ENCODE measurements at places on chromosomes 12 and 14.

DNA sequence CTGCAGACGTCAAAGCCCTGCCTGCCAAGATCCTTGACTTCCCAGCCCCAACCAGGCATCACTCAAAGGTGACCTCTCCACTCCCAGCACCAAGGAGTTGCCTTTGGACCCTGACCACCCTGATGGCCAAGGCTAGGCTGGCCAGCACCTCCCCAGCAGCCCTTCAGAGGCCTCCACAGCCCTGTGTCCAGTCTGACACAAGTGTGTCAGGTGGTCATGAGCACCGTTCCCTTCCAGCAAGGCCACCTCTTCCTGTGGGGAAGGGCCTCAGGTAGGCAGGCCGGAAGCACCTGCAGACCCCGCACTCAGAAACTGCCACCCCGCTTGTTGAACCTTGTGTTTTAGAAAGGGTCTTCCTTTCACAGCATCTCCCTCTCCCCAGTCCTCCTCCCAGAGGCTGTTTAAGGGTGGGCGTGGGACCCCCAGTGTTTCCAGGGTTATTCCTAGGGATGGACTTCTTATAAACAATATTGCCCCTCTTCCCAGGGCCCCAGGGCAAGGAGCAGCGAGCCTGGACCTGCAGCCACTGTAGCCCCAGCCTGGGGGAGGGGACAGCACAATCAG, 13.2 kb upstream of the INF2 start:
- no peak for DNase-seq

DNA sequence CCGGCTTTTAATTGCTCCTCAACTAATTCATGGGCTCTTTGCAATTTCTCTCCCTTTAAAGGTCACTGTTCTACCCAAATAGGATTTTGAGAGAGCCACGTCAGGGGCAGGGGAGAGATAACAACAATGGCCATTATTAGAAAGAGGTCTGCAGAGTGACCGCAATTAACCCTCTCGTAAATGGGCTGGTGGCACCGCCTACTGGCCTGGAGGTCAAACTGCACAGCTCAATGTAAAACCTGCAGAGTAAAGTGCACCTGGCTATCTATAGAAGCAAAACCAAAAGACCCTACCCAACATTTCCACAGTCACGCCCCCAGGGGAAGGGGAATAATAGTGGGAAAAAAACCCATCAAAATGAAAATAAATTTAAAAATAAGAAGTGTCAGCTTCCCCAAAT, 21.6 kb upstream of the CLEC4E start:
- DNase-seq: no peak

DNA sequence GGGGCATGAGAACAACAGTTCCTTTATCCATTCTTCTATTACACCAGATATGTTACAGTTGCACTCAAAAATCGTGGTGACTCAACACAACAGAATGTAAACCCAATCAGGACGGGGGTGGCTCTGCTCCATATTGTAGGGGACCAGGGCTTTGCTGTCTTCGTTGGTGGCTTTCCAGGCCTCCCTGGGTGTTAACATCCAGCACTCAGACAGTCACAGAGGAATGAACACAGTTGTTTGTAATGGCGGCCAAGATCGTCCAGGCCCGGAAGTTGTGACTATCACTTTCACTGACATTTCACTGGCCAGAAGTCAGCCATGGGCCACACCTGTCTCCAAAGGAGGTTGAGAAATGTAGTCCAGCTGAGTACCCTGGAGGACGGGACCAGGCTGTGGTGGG, 204.1 kb downstream of the CACNA1C start:
- no peak for DNase-seq

DNA sequence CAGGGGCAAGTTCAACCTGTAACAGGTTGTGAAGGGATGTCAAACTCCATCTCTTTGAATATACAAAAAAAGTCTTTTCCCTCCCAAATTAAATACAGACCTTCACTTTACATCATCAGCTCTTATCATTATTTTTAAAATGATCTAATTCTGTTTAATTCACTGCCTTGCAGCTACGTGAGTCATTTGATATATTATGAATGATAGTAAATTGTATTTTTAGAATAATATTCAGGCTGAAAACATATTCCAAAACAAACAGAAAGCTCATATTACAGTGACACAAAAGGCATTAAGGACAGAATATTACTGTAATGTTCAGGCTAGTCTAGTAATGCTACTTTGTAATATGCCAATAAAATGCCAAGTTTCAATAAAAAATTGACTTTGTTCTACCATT, 53.3 kb downstream of the BCAT1 start:
- DNase-seq: no peak

GRCh38 chr14:54354096-54354495, 42.7 kb upstream of the CDKN3 start:
- no peak for DNase-seq

GRCh38 chr14:51576117-51576430, 75.6 kb upstream of the FRMD6 start:
- DNase-seq: no peak

GRCh38 chr12:56165369-56165768, 7.2 kb downstream of the MYL6 start:
- DNase-seq: no peak

GRCh38 chr12:85657836-85658630, 178.2 kb downstream of the RASSF9 start:
- no peak for DNase-seq

DNA sequence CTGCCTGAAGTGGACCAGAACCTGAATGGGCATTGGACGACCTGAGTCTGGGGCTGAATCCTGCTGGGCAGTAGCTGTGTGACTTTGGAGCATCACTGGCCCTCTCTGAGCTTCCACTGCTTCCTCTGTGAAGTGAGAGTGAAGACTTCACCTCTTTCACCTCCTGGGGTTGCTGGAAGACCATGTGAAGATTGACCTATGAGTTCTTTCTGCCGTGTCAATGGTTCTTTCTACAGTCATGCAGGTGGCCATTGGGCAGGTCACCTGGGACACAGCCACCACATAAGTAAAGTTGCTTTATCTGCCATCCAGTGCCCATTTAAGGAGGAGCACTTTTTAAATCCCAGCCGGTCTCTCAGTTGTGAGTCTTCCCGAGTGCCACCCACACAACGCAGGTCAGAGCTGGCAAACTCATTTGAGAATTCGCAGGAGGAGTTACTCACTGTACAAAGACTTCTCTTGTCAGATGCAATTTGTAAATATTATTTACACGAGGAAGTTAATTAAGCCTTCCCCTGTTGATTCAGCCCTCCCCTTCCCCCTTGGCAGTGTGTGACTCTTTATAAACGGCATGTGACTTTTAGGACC, 74.8 kb upstream of the TCL1B start:
- DNase-seq: no peak

DNA sequence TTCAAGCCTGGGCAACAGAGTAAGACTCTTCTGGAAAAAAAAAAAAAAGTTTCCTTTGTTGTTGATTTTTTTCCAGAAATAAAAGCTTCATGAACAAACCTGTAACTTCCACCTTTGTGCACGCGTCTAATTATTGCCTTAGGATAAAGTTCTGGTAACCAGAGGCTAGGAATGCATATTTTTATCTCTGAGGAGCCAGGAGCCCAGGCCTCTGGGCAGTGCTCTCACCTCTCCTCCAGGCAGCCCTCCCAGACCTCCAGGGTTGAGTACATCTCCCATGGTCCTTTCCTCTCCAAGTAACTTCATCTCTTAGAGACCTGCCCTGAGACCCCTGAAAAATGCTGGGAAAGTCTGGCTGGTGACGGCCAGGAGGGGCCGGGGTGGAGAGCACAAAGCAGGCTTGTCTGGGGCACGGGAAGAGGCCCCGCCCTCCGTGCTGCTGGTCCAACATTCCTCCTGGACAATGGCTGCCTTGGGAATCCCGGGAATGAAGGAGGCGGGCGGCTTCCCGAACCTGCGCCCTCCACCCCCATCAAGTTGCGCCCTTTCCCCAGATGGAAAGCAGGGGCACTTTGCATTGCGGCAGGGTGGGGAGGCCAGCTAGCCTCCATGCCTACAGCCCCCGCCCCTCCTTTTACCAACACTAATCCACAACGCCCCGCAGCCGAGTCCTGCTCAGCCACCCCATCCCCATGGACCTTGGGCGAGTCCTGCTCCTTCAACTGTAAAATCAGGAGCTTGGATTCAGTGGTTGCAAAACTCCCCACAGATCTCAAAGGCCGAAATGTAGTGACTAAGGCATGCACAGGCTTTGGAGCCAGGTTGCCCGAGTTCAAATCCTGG, 7.3 kb upstream of the FIGNL2 start:
- DNase-seq: no peak

GRCh38 chr14:102655137-102655536, 62.7 kb downstream of the RCOR1 start:
- no peak for DNase-seq

GRCh38 chr12:80877721-80878265, 59.9 kb downstream of the LIN7A start:
- DNase-seq: no peak

DNA sequence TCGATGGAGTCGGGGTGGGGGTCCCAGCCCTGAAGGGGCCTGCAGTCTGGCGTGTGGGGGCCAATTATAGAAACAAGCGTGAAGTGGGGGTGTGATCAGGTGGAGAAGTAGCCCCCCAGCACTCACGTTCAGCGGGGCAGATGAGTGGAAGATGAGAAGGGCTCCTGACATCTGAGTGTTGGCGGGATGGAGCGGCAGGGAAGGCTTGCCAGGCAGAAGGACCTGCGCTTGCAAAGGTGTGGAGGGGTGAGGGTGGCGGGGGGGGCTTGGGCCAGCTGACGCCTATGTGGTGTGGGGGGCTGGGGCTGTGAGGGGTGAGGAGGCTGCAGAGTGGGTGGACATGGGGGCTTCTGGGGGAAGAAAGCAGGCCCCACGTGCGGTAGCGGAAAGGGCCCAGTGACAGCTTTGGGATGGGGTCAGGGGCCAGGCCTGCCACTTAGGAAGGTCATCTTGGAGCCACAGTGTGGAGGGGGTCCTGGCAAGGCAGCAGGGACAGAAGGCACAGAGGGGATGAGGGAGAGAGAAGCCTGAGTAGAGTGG, 22.2 kb upstream of the BEGAIN start:
- DNase-seq: no peak

- DNase-seq: no peak
Observed at GRCh38 chr12:108700833-108701541, 30.3 kb downstream of the CORO1C start.

DNA sequence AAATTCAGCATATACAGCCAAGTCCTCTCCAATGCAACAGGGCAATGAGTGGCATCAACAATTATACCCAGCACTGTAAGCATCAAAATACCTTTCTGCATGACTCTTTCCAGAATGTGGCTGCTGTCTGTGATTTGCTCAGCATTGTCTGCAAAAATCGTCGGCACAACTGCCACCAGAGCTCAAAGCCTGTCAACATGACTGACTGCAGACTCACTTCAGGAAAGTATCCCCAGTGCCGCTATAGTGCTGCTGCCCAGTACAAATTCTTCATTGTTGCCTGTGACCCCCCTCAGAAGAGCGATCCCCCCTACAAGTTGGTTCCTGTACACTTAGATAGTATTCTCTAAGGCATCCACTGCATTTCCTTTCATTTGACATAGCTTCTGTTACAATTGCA, 735 bp downstream of the RNASE6 start:
- DNase-seq: no peak
